Bronchial smooth muscle cell (primary cell): ENCODE measurements at places on chromosomes 2 and 18. TPM values are rescaled to one million over a fixed set of nuclear protein-coding genes. Genes with fewer than 3 reads are reported as not detected.

Gene IL1RL2
- total RNA-seq = 1.9 and 2.2 TPM in 2 replicates

Gene DCDC2C
- not detected in 2 replicates for total RNA-seq

Gene SGPP2
- total RNA-seq = under 0.01 TPM in 1 of 2 replicates, not detected in the other

Gene SH3RF3
- 1.9 and 2.5 TPM in 2 replicates for total RNA-seq

Gene IMPA2
- total RNA-seq = 5.5 and 6.5 TPM in 2 replicates

Gene TOGARAM2
- 0.09 and 0.47 TPM in 2 replicates for total RNA-seq

Gene UGT1A5
- not detected in 2 replicates for total RNA-seq

Gene RESP18
- total RNA-seq = not detected in 2 replicates

Gene ALPP
- total RNA-seq = not detected in 2 replicates
